ENCODE measurements at places on chromosomes 2 and 18.
A peak's percentile ranks its signal among the peaks of the same experiment; 100 is the strongest.

GRCh38 chr2:217108086-217108485, 248.2 kb upstream of the TNP1 start:
- no peak for DNase-seq

GRCh38 chr2:68351997-68352396, 13.1 kb upstream of the PLEK start:
- DNase-seq: no peak

DNA sequence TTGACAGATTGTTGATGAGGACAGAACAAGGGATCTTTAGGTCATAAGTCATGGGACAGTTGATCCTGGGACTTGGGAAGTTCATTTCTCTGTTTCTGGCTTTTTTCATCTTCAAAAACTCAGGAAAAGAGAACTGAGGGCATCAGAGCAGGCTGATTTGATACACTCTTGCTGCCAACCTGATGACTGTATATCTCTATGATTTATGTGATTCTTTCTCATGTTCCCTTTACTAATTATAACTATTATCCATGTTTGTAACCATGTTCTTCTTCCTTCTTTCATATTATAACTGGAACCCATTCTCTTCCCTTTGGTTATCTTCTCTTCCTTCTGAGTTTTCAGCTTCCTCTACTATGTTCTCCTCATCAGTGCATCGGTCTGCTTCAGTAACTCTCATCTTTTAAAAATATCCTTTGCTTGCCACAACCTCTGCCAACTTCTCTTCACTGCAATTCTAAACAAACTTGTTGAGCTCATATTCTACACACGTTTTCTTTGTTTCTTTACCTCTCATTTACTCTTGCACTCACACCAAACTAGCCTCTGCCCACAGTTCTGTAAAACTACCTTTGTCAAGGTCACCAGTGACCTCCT, 13.5 kb downstream of the RASGRP3 start:
- DNase-seq: no peak

- DNase-seq: no peak
Measured at GRCh38 chr18:45559258-45559657, 56.0 kb upstream of the SLC14A2 start.

- DNase-seq: peak; percentile 87
Measured at GRCh38 chr2:169637620-169638019, 53.5 kb downstream of the PPIG start.

- no peak for DNase-seq
Measured at GRCh38 chr2:66724241-66724640, 289.3 kb downstream of the MEIS1 start.

GRCh38 chr2:233088972-233089345, 28.8 kb downstream of the INPP5D start:
- DNase-seq: no peak

GRCh38 chr2:225614915-225615314, 215.4 kb downstream of the NYAP2 start:
- DNase-seq: no peak

DNA sequence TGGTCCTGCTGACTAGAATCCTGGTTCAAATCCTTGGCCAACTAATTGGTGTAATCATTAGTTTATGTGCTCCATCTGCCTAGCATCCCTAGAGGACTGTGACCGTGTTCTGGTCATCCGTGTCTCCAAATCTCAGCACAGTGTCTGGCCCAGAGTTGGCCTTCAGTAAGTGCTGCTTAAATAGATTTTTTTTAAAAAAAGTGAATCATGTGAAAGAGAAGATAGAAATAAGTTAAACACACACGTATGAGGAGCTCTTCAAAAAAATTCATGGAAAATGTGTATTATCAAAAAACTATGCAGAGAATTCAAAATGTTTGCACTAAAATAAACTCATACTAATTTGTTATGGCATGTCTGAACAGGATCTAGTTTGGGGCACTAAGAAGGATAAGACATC, 129.3 kb upstream of the TLK1 start:
- DNase-seq: no peak

DNA sequence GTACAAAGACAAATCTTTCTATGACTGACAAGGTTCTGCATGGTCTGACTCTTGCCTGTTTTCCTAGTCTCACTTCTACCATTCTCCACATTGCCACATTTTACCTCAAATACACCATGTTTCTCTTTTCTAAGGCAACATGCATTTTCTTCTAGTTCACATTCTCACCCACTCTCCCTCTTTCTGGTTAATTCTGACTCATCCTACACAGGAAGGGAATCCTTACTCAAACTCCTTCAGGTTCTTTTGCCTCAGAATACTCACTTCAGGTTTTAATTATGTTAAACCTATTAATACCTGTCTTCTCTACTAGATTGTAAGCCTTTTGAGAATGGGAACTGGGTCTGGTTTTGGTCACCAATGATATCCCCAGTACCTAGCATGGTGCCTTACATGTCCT, 47.2 kb downstream of the MAP2 start:
- peak; percentile 45 for DNase-seq

GRCh38 chr2:95325026-95325425, 27.9 kb downstream of the KCNIP3 start:
- no peak for DNase-seq

- no peak for DNase-seq
Measured at GRCh38 chr2:115160531-115161080, 718.2 kb downstream of the DPP10 start.

DNA sequence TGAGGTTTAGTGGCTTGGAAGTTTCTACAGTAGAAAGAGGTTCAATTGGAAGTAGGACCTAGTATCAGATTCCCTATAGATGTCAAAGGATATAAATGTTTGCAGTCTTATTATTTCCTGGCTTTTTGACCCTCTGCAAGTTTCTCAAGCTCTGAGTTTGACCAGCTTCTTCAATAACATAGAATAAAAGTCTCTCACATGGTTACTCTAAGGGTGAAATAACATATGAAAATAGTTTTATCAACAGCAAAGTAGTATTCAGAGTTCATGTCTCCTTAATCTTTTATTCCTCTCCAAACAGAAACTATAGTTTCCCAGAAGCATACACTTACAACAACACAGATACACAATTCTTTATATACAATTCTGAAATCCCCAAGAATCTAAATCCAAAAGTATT, 132.9 kb upstream of the RND3 start:
- no peak for DNase-seq

GRCh38 chr2:23589739-23590138, 204.8 kb downstream of the KLHL29 start:
- DNase-seq: no peak

DNA sequence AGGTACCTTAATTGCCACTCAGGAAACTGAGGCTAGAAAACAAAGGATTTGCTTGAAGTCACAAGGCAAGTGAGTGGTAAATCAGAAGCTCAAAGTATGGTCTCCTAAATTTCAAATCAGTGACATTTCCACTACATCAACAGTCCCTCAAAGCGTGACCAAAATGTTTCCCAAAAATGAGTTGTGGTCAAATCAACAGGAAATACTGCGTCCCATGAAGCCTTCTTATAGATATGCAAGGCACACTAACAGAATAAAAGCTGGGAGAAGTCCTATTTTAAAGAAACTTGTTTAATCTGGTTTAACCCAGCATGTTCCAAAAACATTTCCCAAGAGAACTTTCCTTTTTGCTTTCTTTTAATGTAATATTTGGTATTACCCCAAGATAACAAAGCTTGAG, 249.4 kb downstream of the EXOC6B start:
- DNase-seq: peak; percentile 1

DNA sequence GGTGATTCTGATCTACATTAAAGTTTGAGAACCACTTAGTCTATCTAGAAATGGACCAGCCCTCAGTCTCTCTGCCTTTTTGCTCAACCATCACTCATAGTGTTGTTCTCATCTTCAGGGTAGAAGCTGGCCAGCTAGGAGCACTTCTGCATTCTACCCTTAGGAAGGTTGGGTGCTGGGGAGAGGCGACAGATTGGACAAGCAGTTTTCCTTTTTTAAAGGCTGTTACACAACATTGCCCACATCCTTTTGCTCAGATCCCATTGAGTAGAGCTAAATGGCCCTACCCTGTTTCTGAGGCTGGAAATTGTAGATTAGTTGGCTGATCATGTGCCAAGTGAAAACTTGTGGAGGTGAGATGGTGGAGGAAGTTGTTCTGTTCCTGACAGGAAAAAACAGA, 35.6 kb downstream of the OSBPL6 start:
- no peak for DNase-seq

DNA sequence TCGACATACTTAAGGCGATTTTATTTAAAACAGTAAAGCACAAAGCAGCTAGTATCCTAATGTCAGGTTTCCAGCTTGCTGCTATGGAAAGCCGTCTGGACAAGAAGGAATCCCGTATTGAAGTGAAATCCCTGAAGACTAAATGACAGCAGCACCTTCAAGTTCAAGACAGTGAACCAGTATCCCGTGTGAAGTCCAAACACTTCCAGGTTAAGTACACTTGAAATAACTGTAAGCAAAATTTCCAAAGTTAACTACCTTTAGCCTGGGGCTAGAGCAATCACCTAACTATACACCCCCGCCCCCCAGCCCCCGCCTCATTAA, 1.2 kb downstream of the MBOAT2 start:
- no peak for DNase-seq

- no peak for DNase-seq
Measured at GRCh38 chr18:13565228-13565627, 161.1 kb downstream of the FAM210A start.

DNA sequence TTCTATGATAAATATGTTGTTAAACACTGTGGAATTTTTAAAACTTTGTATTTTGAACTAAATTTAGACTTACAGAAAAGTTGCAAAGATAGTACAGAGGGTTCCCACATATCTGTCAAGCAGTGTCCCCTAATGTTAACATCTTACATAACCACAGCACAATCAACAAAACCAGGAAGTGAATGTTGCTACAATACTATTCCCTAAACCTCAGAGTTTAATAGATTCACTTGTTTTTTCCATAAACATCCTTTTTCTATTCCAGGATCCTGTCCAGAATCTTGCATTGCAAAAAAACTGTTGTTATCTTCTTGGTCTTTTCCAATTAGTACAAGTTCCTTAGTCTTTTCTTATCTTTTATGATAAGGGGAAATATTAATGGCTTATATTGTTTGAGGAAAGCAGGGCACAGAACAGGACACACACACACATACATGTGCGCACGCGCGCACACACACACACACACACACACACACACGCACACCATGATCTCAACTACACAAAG, 251.1 kb upstream of the TRIB2 start:
- DNase-seq: no peak

DNA sequence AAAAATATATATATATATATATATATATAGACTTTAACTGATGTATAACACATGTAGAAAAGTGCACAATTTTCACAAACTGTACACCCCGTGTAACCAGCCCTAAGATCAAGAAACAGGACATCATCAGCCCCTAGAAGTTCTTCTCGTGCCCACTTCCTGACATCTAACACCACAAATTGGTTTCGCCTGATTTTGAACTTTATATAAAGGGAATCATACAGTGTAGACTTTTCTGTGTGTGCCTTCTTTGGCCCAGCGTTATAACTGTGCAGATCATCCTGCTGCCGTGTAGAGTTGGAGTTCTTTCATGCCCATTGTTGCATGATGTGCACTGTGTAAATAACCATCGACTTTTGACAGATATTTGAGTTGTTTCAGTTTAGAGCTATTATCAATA, 41.0 kb downstream of the SMAD7 start:
- no peak for DNase-seq

DNA sequence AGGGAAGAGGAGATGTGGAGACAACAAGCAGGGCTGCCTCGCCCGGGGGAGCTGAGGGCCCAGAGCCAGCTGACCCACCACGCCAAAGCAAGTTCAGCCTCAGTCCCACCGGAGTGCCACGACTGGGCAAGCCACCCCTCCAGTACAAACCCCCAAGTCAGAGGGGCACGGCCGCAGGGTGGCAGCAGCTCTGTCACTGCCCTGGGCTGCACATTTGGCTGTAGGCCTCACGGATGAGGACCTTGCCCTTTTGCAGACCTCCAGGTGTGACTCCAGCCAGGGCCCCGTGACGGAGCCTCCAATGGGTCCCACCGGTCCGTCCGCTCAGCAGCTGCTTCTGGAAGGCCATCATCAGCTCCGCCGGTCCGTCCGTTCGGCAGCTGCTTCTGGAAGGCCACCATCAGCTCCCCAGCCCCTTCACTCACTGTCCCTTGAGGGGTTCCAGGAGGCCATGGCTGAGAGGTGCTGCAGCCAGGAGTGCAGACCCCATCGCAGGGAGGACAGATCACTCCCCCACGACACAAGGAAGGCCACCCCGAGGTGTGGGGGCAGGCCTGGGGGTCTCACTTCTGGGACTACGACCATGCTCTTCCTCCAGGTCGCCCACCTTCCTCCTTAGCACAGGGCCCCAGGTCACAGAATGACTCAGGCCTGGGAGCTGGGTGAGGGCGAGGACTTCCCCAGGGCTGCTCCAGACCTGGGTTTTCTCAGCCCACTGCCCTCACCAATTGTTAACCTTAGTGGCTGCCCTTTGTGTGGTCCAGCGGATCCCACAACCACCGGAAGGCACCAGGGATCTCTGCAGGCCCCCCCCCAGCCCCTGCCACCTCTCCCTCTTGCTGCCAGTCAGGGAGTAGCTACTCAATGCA, 24.6 kb upstream of the STK25 start:
- DNase-seq: no peak

- peak; percentile 35 for DNase-seq
Measured at GRCh38 chr2:8009010-8009597, 672.8 kb upstream of the ID2 start.

GRCh38 chr2:177660742-177661141, 268.2 kb downstream of the AGPS start:
- no peak for DNase-seq

DNA sequence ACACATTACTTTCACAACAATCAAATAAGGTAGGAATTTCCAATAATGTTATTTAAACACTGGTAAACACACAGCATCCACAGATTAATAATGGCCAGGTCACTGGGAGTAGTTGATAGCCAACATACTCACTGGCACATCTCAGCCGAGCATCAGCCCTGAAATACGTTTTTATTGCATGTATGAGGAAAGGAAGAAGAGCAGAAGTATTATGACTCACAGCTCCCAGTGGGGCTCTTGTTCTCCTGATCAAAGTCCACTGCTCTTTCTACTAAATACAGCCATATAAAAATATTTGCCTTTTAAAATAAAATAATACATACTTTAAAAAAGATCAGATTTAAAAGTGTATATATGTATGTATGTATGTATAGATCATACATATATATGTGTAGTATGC, 999.6 kb downstream of the SUCLG1 start:
- DNase-seq: peak; percentile 17

GRCh38 chr18:12041561-12041960, 52.1 kb upstream of the ANKRD62 start:
- DNase-seq: peak; percentile 93

- DNase-seq: peak; percentile 70
Measured at GRCh38 chr2:1744446-1745170, at the start of gene PXDN. TSS of gene PXDN (minus strand) at chr2:1744515. CDS start at chr2:1744455, 60 bp downstream.

DNA sequence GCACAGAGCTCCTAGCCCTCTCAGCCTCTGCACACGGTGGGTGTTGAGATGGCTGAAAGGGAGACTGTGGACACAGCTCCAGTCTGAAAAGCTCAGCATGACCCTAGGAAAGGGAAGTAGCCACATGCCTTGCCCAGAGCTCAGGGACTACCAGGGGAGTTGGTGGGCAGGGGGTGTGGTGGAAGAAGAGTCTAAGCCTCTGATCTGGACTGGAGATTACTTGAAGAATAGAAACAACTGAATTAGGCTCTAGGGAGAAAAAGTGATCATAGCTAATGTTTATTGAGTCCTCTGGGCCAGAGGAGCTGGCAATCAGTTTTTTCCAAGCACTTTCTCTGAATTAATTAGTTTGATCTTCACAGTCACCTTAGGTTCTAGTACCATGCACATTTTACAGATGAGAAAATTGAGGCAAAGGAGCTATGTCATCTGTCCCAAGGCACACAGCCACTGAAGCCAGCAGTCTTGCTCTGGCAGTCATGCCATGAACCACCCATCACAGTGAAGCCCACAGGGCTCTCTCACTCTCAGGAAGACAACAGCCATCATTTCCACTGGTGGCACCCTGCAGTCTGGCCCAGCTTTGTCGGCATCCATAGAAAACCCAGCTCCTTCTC, 10.3 kb downstream of the SDC1 start:
- no peak for DNase-seq
